ENCODE measurements at places on chromosomes 3 and 15.

GRCh38 chr3:61639991-61640390 lies 78.6 kb downstream of the PTPRG start:
- no peak for DNase-seq

DNA sequence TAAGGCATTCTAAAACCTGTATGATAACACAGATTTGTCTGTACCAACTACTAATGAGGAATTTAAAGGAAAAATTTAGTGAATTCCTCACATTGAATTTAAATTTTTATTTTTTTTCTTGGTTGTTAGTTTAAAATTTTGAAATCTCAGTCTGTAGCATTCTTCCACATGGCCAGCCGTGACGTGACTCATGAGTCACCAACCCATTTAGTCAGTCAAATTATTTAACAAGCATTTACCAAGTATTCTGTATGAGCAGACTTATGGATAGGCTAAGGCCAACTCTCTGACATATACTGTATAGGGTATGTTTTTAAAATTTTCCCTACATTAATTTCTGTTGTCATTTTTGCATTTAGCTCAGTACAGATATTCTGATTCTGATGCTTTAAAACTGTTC lies 112.9 kb downstream of the CNTN4 start:
- DNase-seq, result no peak

DNA sequence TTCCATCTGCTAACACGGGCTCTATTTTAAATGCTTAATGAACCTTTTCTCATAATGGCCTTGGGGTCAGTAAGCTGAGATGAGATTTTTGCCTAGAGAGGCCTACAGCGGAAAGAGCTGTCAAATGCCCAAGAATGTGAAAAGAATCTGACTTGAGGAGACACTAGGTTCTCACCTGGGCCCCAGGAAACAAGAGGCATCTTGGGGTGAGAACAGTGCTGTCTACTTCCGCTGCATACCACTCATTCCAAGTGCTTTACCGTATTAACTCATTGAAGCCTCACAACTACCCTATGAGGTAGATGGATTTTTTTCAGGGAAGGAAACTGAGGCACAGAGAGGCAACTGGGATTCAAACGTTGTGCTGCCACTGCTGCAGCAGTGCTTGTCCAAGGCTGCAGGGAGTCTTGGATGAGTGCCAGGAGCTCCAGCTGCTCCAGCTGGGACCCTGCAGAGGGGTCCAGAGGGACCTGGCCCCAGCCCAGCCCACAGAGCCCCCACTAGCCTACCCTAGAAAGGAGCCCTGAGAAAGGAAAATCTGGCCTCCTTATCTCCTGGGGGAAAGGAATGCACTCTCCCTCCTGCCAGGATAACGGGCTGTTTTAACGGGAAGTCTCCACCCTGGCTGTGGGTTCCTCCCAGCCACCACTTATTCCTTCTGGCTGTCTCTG lies 68.4 kb downstream of the SLC12A8 start:
- no peak for DNase-seq

DNA sequence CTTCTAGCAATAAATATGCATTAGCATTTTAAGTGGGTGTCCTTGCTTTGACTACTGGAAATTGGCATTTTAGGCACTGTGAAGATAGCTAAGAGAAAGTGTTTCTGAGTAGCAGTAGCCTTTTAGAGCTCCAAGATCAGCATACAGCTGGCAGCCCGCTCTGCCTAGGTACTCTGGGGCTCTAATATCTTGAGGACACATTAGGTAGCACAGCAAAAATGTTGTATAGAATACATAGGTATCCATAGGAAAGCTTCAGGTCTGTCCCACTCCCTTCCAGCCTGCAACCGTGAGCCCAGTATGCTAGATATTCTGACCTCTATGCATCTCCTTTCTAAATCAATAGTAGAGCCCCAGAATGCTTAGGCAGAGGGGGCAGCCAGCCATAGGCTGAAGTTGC lies 670.5 kb downstream of the NLGN1 start:
- no peak for DNase-seq

DNA sequence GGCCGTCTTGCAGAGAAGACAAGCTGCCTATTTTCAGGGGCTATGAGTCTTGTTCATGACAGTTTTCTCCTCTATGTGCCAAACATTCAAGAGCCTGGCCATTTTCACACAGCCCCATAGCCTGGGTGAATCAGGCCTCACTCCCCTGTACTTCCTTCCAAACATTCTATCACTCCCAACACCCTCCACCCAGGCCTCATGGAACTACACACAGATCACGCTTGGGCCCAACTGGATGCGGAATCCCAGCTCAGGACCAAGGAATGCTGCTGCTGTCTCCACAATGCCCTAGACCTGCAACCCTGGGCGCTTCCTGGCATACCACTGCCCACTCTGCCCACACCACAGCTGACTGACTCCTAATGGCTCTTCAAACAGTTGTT lies 39.4 kb upstream of the PCSK6 start:
- DNase-seq, result no peak

- no peak for DNase-seq
Observed at GRCh38 chr15:39591141-39591895, 10.4 kb downstream of the THBS1 start.

- no peak for DNase-seq
Observed at GRCh38 chr3:126921085-126921824, 61.7 kb upstream of the PLXNA1 start.

GRCh38 chr3:95464346-95464745 lies 1350.0 kb upstream of the EPHA6 start:
- DNase-seq, result no peak

DNA sequence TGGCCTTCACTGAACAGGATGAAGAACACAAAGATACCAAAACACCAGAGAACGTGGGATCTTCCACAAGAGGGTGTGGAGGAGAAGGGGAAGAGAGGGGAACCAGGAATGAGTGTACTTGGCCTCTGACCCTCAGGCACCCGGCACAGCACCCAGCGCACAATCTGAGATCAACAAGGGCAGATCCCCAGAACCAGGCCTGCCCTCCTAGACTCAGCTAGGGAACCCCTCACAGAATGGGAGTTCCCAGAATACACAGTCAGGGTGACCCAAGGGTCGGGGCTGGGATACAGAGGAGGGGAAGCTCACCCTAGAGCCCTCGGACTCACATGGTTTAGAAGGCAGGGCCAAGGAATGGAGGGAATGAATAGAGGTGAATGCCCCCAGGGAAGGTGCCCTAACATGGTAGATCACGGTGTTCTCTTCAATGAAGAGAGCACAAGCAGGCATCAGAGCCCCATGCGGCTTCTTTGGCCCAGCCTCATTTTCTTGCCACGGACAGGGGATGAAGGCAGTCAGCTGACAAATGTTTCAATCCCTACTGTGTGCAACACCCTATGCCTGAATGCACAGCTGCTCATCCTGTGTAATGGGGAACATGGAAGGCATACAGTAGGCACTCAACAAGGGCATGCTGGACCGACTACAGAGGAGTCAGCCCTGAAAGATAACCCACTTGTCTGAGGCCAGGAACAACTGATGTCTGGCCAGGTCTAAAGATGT lies 13.1 kb downstream of the BMF start:
- DNase-seq, result no peak

DNA sequence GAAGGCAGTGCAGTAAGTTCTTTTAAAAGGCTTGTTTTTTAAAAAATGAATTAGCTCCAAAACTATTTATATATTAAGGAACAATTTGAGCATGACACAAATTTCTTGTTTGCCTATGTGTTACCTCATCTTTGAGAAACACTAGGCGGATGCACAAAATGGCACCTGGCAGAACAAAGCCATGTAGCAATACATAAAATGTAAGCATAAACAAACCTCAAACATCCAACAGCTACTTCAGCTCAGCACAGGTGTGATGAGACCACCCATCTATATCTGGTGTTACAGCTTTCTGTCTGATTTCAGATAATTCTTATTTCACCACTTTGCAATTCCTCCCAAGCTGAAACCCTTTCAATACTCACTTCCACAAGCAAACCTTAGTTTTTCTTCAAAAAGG lies 221.2 kb upstream of the CNTN6 start:
- DNase-seq, result no peak

- no peak for DNase-seq
Observed at GRCh38 chr3:100169201-100169920, 55.1 kb upstream of the FILIP1L start.

DNA sequence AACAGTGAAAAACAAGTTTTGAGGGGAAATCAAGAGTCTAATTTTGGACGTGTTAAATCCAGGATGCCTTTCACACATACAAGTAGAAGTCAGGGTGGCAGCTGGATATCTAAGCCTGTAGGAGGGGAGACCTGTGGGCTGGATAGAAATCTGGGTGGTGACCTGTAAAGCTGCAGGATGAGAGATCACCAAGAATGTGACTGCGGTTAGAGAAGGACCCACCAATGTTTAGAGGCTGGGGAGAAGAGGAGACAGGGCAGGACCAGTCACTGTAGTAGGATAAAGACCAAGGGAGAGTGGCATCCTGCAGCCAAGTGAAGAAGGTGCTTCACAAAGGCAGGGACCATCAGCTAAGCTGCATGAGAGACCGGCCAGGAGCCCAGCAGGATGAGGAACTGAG lies 36.2 kb downstream of the MRAS start:
- DNase-seq, result no peak

GRCh38 chr3:30508339-30508738 lies 98.1 kb upstream of the TGFBR2 start:
- DNase-seq, result no peak

- DNase-seq, result no peak
Observed at GRCh38 chr3:51610708-51611107, 60.3 kb upstream of the TEX264 start.

DNA sequence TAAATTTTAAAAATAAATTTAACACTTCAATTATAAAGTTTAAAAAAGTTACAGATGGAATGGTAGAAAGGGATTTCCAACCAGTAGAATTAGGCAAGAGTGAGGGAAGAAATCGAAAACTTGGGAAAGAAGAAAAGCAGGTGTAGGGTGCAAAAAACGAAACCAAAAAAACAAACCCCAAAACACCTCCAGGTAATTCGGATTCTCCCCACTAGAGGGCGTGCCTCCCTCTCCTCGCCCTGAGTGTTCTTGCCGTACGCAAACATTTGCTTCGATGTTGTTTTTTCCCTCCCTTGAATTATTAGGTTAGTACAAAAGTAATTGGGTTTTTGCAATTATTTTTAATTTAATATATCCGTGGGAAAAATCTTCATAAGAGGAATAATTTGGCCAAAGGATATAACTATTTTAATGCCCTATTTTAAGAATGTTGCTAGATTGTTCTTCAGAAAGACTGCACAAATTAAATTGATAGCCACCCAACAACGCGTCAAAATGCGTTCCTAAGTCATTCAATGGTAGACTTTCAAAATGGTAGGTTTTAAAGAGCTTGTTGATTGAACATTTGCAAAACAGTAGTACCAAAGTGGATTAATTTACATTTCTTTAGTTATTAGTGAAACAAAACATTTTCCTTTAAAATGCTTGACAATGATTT lies 63.7 kb downstream of the SLC30A4 start:
- DNase-seq, result peak; percentile 87

GRCh38 chr3:37906734-37907282 lies 45.1 kb downstream of the CTDSPL start:
- DNase-seq, result peak; percentile 5

GRCh38 chr3:47413751-47414150 lies 32.9 kb downstream of the PTPN23 start:
- no peak for DNase-seq

DNA sequence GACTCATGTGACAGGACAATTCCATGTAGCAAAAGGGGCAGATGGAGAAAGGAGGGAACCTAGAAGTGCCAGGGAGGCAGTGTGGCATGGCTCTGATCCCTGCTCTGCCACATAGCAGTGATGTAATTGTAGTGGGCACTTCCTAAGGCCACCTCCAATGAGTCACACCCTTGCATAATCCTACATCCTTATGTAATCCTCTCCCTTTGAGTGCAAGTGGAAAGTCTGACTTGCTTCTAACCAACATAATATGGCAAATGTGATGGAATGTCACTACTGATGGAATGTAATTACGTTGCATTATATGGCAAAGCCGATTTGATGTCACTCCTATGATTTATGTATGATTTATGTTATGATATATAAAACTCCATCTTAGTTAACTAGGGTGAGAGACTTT lies 72.9 kb upstream of the ATP2C1 start:
- DNase-seq, result no peak

GRCh38 chr3:161475905-161476304 lies 20.7 kb upstream of the OTOL1 start:
- DNase-seq, result no peak

DNA sequence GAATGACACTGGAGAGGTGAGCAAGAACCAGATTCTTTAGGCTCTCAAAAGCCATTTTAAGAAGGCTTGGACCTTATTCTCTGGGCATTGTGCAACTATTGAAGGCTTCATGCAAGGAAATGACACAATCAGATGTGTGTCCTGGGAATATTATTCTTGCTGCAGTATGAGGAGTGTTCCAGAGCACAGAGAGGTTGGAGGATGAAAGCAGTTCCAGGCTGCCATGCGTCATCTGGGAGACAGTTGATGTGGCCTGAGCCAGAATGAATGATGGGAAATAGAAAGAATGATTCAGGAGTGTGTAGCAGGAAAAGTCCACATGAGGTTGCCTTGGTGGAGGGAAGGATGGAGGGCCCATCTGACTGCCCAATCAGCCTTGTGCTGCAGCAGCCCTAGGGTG lies 123.1 kb downstream of the CHCHD6 start:
- no peak for DNase-seq

- DNase-seq, result no peak
Observed at GRCh38 chr15:85490856-85491255, 110.5 kb downstream of the AKAP13 start.

- DNase-seq, result peak; percentile 60
Observed at GRCh38 chr3:107985496-107985895, 105.3 kb downstream of the CD47 start.

DNA sequence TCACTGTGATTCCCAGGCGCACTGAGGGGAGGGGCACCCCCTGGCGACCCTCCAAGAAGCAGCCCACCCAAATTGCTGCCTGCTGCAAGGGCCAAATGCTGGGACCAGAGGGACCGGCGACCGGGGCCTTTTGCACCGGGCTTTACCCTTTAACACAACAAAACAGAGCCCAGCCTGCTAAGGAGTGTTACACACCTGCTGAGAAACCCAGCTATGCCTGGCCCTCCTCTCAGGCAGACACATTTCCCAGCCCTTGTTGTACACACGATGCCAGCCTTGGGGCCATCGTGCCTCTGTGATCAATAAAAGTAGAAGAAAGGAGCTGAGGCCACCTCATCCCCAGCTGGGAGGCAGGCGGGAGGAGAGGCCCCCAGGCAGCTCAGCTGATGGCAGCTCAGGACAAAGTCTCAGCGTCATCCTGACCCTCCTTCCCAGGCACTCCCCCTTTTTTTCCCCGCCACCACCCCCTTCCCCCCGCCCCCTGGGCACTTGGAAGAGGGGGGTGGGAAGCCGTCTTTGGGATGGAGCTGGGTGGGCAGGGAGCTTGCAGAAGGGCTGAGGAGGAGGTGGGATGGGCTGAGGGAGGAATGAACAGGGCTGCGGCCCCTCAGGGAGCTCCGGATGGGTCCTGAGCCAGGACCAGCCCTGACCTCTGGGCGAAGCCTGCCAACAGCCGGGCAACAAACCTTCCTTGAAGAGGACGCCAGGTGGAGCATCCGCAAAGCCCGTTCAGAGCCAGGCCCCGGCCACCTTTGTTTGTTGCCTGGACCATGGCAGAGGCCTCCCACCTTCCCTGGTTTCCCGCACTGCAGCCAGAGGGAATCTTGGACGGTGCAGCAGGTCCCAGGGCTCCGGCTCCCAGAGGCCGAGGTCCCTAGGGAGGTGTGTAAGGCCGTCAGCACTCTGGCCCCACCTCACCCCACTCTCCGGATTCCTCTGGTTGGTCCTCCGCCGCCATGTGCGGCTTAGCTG lies 45.9 kb upstream of the SEC61A1 start:
- no peak for DNase-seq

- peak; percentile 6 for DNase-seq
Observed at GRCh38 chr3:8571256-8571655, 69.6 kb downstream of the LMCD1 start.

- DNase-seq, result no peak
Observed at GRCh38 chr15:68356778-68357177, 75.2 kb downstream of the ITGA11 start.

Data from activated CD4-positive, alpha-beta T cell treated with anti-CD3 and anti-CD28 coated beads for 48 hours (primary cell).